ENCODE measurements at places on chromosomes 3 and 15. TPM values are rescaled to one million over a fixed set of nuclear protein-coding genes. Genes with fewer than 3 reads are reported as not detected.

- DNase-seq: no peak
These were observed 52.2 kb upstream of the SLC6A11 start for GRCh38 chr3:10763817-10764258.

- no peak for DNase-seq
These were observed 4.8 kb downstream of the HES1 start for GRCh38 chr3:194140520-194141414.

GRCh38 chr15:72754096-72754495, 29.5 kb downstream of the ADPGK start:
- no peak for DNase-seq

- no peak for DNase-seq
These were observed 226.6 kb downstream of the ALCAM start for GRCh38 chr3:105593315-105593714.

DNA sequence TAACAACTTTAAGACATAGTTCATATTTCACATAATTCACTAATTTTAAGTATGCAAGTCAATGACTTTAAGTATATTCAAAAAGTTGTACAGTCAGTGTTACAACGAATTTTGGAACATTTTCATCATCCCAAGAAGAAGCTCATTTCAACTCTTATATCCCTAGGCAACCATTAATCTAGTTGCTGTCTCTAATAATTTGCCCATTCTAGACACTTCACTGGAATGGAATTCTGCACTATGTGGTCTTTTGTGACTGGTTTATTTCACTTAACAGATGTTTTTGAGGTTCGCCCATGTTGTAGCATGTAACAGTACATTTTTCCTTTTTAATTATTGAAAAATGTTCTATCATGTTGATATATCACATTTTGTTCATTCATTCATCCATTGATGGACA, 104.2 kb upstream of the SPRED1 start:
- DNase-seq: no peak

OR5K2 gene
- 0.55 TPM for polyA plus RNA-seq

ADAMTSL3 gene
- polyA plus RNA-seq: 3.1 TPM

DNA sequence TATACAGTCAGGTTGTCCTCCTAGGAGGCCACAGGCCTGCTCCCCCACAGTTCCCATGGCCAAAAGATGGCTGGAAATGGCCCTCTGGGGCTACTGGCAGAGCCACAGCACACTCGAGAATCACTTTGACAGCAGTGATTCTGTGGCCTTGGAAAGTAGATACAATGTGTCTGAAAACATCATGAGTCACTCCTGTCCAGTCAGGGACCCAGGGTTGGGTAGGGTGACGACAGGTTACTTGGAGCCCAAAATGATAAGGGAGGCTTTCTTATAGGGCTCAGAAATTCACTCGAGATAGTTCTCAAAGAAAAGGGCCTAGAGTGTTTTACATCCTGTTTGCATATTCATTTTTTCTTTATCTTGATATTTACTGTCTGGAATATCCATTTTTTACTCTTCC, 24.3 kb downstream of the MRPS25 start:
- no peak for DNase-seq

DNA sequence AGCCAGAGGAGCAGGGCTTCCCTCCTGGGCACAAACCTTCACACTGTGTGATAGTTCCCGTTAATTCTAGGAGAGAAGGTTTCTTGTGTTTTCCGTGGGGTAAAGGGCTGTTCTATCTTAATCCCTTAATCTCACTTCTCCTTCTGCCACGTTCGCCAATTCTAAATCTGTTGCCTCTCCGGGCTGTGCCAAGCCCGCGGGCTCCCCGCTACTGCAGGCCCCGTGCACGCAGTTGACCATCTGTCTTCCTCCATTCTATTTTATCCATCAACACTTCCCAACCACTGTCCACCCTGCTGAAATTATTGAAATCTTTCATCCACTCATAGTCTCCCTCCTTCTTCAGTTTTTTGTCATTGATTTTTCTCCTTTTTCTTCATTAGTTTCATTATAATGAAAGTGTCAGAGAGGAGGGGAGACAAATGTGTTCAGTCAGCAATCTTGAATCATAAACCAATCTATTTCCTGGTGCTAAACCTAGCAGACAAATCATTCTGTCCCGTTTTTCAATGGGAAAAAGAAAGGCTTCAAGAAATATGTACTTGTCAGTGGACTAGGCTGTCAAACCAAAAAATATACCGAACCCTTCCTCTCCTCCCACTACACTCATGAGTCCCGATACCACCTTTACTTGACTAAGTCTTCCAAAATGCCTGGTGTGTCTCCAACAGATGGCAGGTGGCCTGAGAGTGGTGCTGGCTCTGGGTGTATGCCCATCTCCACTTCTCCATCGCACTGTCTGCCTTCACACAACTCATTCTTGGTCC, 39.6 kb downstream of the SLCO2A1 start:
- DNase-seq: no peak

DNA sequence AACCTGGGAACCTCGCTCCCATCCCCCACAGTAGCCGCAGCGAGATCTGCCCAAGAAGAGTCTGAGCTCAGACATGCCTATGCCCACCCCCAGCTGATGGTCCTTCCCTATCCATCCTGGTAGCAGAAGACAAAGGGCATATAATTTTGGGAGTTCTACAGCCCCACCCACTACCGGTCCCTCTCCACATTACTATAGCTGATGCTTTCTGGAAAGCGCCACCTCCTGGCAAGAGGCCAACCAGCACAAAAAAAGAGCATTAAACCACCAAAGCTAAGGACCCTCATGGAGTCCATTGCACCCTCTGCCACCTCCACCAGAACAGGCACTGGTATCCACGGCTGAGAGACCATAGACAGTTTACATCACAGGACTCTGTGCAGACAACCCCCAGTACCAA, 168.4 kb downstream of the MEGF11 start:
- no peak for DNase-seq

- DNase-seq: no peak
These were observed 5.0 kb upstream of the CAND2 start for GRCh38 chr3:12791430-12791829.

HDC gene
- polyA plus RNA-seq: 0.49 TPM

ARRDC4 gene
- polyA plus RNA-seq: 40.6 TPM

DNA sequence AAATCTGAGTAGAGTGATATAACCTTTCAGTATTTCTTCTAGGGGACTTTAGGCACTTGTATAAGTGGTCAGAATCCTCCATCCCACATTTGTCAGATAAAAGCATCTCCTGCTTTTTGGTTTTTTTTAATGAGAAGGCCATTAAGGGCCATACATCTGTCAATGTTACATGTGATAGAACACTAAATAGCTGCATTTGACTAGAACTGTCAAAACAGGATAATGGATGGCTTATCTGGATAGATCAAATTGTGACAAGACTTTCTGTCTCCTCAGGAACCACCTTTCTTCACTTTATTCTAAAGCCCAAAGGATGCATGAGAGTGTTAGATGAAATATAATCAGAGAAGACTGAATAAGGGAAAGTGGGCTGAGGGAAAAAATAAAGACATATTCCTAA, 533.4 kb upstream of the TGFBR2 start:
- no peak for DNase-seq

DNA sequence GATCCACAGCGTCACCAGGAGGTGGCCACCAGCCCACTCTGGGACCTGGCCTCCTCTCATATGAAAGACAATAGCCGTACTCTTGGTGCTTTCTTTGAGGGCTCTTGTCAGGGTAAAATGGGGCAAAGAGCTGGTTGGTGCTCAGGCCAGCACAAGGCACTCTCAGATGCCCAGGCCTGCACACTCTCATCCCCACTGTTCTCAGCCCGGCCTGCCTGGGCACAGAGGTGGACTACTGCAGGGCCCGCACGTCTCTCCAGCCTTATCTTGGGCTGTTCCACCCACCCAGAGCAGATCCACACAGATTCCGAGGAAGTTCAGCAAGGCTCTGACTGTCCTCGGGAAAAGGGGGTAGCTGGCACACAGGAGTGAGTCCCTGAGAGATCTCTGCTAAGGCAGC, 122.8 kb upstream of the PRR20G start:
- DNase-seq: no peak

ALG1L2 gene
- 2.9 TPM for polyA plus RNA-seq

DNA sequence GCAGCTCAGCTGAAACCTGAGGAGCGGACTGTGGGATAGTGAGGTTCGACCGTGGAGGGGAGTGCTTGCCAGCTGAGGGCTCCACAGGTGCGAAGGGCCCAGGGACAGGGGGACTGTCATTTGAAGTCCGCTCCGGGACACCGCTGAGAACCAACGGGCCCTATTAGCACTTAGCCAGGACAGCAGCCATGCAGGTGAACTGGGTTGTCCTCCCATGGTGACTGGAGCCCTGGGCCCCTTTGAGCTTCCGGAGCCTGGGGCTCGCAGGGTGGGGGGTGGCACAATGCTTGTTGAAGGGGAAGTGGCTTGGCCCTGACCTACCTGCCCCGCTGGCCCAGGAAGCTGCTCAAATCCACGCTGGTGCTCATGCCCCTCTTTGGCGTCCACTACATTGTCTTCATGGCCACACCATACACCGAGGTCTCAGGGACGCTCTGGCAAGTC, 24.7 kb downstream of the PTH1R start:
- DNase-seq: no peak

CAMKV gene
- polyA plus RNA-seq: 0.13 TPM

TGM5 gene
- polyA plus RNA-seq: not detected

GRCh38 chr3:57026944-57027343, 33.5 kb upstream of the SPATA12 start:
- DNase-seq: no peak

CLDN16 gene
- 34.7 TPM for polyA plus RNA-seq

DAPK2 gene
- 13.6 TPM for polyA plus RNA-seq

GRCh38 chr3:194079702-194080172, 56.2 kb upstream of the HES1 start:
- DNase-seq: no peak

AADACL2 gene
- polyA plus RNA-seq: not detected

DNA sequence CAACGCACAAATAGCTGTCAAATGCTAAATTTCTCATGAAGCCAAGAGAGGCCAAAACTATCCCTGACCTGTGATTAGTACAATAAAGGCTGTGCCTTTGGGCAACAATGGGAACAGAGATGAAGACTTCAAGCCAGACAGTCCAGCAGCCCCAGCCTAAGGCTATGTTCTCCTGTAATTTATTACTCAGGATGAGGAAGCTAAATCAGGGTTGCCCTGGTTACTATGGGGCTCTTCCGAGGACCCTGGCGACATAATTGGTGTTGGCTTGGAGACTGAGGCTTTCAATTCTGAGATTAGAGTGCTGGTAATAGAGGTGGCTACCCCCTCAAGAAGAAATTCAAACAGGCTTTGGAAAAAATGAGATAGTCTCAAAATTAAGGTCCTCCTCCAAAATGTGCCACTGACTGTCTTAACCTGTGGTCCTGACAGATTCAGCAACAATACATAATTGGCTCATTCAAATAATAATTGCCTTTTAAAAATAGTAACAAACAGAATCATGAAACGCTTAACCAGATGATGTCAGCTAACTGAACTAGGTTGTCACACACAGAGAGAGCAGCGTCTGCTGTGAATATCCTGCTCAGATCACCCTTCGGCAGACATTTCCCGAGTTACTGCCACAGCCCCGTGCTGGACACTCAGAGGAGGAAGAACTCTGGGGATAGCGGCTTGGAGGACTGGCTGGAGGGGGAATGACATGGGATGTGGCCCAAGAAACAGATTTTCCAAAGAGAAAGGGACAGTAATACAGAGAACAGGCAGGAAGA, 43.0 kb downstream of the NSMCE3 start:
- no peak for DNase-seq

GRCh38 chr15:33679061-33679460, 289.2 kb upstream of the CHRM5 start:
- DNase-seq: no peak

GRCh38 chr3:76570436-76571057, 469.4 kb upstream of the ROBO2 start:
- DNase-seq: no peak

LIPH gene
- 1.4 TPM for polyA plus RNA-seq

DNA sequence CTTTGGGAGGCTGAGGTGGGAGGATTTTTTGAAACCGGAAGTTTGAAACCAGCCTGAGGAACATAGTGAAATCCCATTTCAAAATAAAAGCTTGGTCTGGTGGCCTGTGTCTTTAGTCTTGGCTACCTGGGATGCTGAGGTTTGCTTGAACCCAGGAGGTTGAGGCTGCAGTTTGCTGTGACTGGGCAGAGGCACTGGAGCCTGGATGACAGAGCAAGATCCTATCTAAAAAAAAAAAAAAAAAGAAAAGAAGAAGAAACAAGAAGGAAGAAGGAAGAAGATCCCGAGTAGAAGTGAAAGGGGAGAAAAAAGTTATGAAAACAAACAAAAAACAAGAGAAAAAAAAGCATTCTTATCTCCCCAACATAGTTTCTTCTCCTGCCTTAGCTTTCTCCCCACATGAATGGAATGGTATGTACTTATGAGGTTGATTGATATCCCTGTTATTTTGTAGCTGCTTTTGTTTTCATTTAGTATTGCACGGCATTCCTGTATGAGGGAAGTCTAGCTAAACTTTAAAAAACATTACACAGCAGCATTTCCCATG, 42.4 kb downstream of the TMEM40 start:
- no peak for DNase-seq

GRCh38 chr3:30181178-30181465, 425.3 kb upstream of the TGFBR2 start:
- no peak for DNase-seq

PPARG gene
- polyA plus RNA-seq: 37.5 TPM

- peak; percentile 39 for DNase-seq
These were observed 1.7 kb downstream of the CMTM8 start for GRCh38 chr3:32240159-32240545.

GRCh38 chr3:170566413-170566812, 19.5 kb downstream of the SLC7A14 start:
- no peak for DNase-seq

DNA sequence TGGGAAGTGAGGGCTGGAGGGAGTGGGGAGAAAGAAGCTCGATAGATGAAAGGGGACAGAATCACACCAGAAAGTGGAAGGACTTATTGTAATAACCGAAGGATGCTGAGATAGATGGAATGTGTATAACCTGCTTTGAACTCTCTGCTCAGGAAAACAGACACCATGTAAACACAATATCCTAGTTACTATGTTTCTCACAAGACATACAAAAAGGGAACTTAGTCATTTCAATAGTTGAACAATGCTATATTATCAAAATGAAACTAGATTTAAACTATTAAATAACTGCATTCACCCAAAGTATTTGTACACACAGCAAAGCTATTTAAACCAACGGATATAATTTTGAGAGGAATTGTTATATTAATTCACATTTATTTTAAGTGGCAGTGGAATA, 108.3 kb upstream of the GADL1 start:
- no peak for DNase-seq

- DNase-seq: no peak
These were observed 26.9 kb downstream of the RAB11A start for GRCh38 chr15:65896236-65896635.

Measured in left renal pelvis (tissue), 4 donors.